ENCODE measurements at places on chromosomes 16 and 17.

GRCh38 chr17:64174686-64175456, 44.9 kb upstream of the ERN1 start:
- DNase-seq: peak; percentile 98

DNA sequence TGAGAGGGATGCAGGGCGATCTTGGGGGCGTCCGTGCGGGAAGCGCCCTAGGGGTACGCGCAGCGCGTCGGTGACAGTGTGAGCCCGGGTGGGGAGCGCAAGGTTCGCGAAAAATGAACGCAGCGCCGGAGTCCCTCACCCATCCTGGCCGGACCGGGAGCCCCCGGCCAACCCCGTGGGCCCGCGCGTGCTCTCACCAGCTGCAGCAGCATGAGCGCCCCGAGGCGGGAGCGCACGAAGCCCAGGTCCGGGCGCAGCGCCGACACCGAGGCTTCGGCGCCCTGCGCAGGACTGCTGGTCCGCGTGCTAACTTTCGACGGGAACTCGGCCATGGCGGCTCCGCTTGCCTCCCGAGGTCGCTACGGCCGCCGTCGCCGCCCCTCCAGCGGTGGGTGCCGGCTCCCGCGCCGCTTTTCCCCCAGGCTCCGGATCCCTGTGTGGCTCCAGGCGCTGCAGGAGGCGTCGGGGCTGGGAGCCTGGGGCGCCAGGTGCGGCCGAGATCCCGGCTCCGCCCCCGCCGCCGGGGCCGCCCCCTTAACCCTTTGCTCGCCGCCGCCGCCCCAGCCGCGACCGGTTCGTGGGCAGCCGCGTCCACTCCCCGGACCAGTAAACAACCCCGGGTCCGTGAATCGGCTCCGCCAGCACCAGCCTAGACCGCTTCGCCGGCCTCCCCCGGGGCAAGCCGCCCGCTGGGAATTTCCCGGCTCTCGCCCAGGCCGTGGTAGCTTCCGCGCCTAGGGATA, at the start of gene PLLP:
PLLP (minus strand) TSS at position 464 of the 743 bp plus-strand sequence; CDS start at position 332, 132 bp downstream.
- peak; percentile 87 for DNase-seq

- no peak for DNase-seq
Observed at GRCh38 chr17:57530026-57530425, 215.1 kb downstream of the CCDC182 start.

GRCh38 chr17:9905902-9906301, 831 bp upstream of the RCVRN start:
- DNase-seq: peak; percentile 74

DNA sequence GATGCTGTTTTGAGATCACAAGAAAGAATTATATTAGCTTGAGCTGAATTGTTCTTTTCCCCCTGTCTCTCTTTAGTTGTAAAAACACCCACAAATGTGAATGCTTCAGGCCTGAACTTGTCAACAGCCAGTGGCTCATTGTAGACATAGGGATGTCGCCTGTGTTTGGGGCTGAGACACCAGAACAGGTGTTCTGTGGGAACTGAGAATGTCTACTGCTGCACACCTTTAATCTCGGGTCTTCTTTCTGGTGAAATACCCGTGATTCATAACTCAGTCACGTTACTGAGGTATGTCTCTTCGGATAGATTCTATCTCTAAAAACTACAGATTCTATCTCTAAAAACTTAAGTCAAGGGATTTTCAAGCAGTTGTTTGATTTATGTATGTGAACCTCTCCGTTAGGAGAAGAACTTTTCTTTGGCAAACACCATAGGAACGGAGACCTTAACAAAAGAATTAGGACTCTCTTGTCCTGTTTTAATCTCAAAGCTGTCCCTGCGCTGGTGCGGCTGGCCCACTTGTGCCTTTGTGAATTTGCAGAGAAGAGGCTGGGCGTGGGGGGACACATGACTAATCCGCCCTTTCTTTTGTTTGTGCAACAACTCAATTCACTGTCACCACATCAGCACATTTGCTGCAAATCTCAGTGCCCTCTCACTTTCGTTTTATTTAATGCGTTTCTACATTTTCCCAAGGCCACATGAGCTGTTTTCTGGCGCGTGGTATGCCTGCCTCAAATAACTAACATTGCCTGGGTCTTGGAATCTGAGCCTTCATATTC, 643.0 kb downstream of the MAF start:
- DNase-seq: no peak

- DNase-seq: no peak
Observed at GRCh38 chr16:15928261-15929104, 20.9 kb upstream of the ABCC1 start.

GRCh38 chr16:24145927-24146326, 110.2 kb upstream of the CACNG3 start:
- no peak for DNase-seq

- DNase-seq: no peak
Observed at GRCh38 chr17:12421646-12422306, 243.9 kb upstream of the MYOCD start.

- no peak for DNase-seq
Observed at GRCh38 chr16:85562093-85562786, 50.9 kb upstream of the GSE1 start.

All from suppressor macrophage treated with lipopolysaccharide for 1 hour (primary cell).